Activated gamma-delta T cell (primary cell): ENCODE measurements at places on chromosomes 3 and 15.

GRCh38 chr3:64203969-64204908, 21.0 kb downstream of the PRICKLE2 start:
- DNase-seq: no peak

GRCh38 chr15:45387380-45388007, 9.2 kb upstream of the GATM start:
- DNase-seq: no peak

GRCh38 chr3:141114816-141115460, 63.8 kb downstream of the SPSB4 start:
- no peak for DNase-seq

- no peak for DNase-seq
These were observed 188.3 kb downstream of the PLCH1 start for GRCh38 chr3:155556531-155556930.

GRCh38 chr15:87761736-87762509, 494.6 kb downstream of the NTRK3 start:
- no peak for DNase-seq

DNA sequence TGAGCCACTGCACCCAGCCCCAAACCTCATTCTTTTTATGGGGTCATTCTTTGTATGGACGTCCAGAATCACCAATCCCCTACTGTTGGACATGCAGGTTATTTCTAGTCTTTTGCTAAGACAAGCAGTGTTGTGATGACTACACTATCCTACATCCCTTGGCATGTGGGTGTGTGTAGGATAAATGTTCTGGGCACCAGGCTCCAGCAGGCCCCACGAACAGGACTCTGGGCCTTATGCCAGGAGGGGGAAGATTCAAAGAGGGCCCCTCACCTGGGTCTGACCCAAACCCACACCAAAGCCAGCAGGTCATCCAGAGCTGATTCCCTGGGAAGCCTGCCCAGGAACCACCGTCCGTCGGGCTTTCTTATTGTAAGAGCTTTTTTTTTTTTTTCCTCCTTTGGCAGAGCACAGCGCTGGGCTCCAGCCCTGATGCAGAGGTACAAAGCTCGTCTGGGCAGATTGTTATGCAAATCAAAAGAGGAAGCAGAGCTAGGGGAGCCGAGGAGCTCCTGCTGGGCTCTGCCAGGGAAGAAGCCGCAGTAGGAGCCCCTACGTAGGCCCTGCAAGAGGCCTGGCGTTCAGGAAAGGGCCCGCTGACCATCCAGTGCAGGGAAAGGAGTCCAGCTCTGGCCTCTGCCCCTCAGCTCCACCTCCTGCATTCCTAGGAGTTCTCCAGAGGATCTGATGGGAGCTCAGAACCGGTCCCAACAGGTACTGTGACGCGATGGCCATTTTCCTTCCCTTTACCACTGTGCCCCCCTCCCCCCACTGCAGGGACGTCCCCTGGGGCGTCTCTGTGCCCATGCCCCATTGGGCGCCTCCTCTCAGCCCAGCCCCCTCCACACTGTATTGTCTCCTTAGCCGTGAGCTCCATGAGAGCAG, 29.0 kb upstream of the FURIN start:
- no peak for DNase-seq

GRCh38 chr3:79015854-79016253, 751.9 kb downstream of the ROBO1 start:
- DNase-seq: no peak

- no peak for DNase-seq
These were observed 116.7 kb downstream of the WDR76 start for GRCh38 chr15:43943511-43943910.

- no peak for DNase-seq
These were observed 223.4 kb upstream of the IL12A start for GRCh38 chr3:159765030-159765859.

GRCh38 chr15:78259232-78259631, 5.1 kb upstream of the DNAJA4 start:
- DNase-seq: no peak

GRCh38 chr3:171508206-171508605, 48.0 kb upstream of the TNIK start:
- DNase-seq: no peak

GRCh38 chr15:76146812-76147211, 87.0 kb downstream of the TMEM266 start:
- DNase-seq: no peak

DNA sequence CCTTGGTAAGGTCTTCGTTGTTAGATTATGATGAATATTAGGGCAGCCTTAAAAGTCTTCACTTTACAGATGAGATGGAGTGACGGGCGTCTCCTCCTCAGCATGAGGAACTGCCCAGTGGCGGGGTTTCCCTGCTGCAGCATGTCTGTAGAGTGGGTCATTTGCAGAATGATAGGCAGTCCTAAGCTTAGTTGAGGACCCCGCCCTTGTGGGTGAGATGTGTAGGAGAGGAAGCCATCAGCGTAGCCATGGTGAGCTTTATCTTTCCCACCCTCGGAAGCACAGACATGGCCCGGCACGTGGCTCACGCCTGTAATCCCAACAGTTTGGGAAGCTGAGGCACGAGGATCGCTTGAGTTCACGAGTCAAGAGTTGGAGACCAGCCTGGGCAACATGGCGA, 877 bp downstream of the NIT2 start:
- DNase-seq: no peak

DNA sequence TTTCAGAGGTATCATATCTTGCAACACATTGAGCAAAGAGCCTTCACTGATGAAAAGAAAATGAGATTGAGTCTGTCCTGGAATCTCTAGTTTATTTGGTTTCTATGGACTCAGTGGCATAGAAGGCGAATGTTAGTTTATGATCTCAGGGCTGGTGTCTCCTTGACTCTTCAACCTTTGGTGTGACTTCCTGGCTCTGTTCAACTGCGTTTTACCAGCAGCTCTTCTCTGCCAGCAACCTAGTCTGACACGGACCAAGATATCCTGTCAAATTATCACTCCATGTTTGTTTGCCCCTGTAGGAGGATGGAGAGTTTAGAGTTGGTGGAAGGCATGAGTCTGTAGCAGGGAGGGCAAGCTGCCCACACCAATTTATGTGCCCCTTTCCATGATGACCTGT, 82.9 kb upstream of the TBC1D5 start:
- no peak for DNase-seq

- no peak for DNase-seq
These were observed 354.4 kb downstream of the NTRK3 start for GRCh38 chr15:87901926-87902690.

- DNase-seq: no peak
These were observed 45.6 kb downstream of the CHST2 start for GRCh38 chr3:143165211-143165610.

GRCh38 chr3:138441256-138441655, 6.8 kb downstream of the ESYT3 start:
- DNase-seq: no peak

DNA sequence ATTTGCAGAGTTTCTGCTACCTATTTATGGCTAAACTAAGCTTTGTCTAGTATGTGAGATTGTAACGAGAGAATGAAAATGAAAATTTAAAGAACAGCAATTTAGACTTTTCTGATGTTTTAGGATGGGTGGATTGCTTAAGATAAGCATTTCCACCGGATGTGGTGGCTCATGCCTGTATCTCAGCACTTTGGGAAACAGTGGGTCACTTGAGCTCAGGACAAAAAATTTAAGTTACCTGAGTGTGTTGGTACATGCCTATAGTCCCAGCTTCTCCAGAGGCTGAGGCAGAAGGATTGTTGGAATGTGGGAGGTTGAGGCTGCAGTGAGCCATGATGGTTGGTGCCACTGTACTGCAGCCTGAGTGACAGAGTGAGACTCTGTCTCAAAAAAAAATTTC, 3.3 kb downstream of the PPP4R2 start:
- DNase-seq: no peak

DNA sequence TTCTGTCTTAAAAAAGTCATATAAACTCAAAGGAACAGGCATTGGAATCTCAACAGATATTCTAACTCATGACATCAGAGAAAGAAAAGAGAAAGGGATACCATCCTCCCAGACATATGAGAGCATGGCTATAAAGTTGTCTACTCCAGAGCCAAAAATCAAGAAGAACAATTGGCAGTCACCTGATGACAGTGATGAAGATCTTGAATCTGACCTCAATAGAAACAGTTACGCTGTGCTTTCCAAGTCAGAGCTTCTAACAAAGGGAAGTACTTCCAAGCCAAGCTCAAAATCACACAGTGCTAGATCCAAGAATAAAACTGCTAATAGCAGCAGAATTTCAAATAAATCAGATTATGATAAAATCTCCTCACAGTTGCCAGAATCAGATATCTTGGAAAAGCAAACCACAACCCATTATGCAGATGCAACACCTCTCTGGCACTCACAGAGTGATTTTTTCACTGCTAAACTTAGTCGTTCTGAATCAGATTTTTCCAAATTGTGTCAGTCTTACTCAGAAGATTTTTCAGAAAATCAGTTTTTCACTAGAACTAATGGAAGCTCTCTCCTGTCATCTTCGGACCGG, 35.9 kb downstream of the UNC13C start:
- DNase-seq: no peak

GRCh38 chr3:14988988-14989394, 41.6 kb downstream of the NR2C2 start:
- no peak for DNase-seq
